ENCODE measurements at places on chromosomes 7 and 10. TPM values are rescaled to one million over a fixed set of nuclear protein-coding genes. Genes with fewer than 3 reads are reported as not detected.

DNA sequence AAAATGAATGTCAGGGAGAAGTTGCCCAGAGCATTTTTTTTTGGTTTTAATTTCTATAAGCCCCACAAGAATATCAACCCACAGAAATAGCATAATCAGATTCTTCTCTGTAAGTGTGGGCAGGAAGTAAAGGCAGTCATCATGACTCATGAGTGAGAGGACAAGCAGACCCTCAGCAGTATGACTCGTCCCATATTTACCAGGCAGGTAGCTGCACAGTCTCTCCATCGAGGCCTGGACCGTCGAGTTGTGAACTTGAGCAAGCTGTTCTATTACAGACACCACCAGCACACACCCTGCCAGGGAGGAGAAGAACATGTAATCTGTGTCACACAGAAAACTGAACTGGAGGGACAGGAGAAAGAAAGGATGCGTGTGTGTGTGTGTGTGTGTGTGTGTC is 37.8 kb downstream of the AOAH start:
- no peak overlapping the region for H3K4me3 ChIP-seq
- no peaks in the 10 kb centered on the region for H3K4me1 ChIP-seq
- H3K36me3 ChIP-seq, result no peaks in the 10 kb centered on the region
- H3K27ac ChIP-seq, result no peak overlapping the region

ASAH2 gene
- total RNA-seq, result 1.9 TPM

GRCh38 chr7:53596230-53596629 is 560.8 kb downstream of the POM121L12 start:
- no peak overlapping the region for H3K27ac ChIP-seq
- no peak overlapping the region for H3K4me3 ChIP-seq
- H3K4me1 ChIP-seq, result no peaks in the 10 kb centered on the region
- no peaks in the 10 kb centered on the region for H3K27me3 ChIP-seq

- DNase-seq, result no peak
- H3K4me3 ChIP-seq, result no peak overlapping the region
- H3K4me1 ChIP-seq, result no peaks in the 10 kb centered on the region
- H3K27ac ChIP-seq, result no peak overlapping the region
- H3K36me3 ChIP-seq, result no peaks in the 10 kb centered on the region
These were observed 67.2 kb downstream of the SKIDA1 start for GRCh38 chr10:21458126-21458871.

DNA sequence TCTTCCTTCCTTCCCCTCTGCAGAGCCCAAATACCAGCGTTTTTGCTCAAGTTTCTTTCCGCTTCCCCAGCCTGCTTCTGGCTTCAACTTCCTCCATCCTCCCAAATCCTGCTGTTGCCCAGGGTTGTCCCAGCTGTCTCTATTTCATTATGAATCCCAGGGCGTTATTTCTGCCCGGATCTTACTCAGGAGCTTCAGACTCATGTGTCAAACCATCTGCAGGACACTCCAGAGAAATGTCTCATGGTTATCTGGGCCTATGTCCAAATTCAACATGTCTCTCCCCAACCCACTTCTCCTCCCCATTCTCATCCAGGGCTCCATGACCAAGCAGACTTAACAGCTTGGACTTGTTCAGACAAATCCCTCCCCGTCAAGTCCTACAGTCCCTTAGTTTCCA is 15.6 kb downstream of the ARHGAP22 start:
- no peak for DNase-seq
- H3K36me3 ChIP-seq, result no peaks in the 10 kb centered on the region
- no peak overlapping the region for H3K4me3 ChIP-seq
- no peaks in the 10 kb centered on the region for H3K27me3 ChIP-seq

DNA sequence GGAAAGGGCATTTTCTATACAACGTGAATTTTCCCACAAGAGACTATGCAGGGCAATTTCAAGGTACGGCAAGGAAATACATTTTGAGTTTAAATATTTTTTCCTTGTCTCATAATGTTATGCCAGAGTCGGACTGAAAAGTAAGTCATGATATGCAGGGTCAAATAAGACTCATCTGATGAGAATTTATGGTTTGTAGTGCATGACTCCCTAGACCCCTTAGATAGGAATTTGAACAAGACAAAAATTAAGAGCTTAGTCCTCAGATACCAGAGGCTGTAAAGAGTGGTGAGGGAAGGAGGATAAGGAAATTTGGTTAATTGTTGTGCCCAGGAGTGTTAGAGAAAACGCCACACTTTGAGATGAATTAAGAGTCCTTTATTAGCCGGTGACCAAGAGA is 616.6 kb downstream of the XPNPEP1 start:
- H3K36me3 ChIP-seq, result no peaks in the 10 kb centered on the region
- H3K4me3 ChIP-seq, result no peak overlapping the region
- no peaks in the 10 kb centered on the region for H3K4me1 ChIP-seq
- H3K27me3 ChIP-seq, result no peaks in the 10 kb centered on the region
- DNase-seq, result no peak

DNA sequence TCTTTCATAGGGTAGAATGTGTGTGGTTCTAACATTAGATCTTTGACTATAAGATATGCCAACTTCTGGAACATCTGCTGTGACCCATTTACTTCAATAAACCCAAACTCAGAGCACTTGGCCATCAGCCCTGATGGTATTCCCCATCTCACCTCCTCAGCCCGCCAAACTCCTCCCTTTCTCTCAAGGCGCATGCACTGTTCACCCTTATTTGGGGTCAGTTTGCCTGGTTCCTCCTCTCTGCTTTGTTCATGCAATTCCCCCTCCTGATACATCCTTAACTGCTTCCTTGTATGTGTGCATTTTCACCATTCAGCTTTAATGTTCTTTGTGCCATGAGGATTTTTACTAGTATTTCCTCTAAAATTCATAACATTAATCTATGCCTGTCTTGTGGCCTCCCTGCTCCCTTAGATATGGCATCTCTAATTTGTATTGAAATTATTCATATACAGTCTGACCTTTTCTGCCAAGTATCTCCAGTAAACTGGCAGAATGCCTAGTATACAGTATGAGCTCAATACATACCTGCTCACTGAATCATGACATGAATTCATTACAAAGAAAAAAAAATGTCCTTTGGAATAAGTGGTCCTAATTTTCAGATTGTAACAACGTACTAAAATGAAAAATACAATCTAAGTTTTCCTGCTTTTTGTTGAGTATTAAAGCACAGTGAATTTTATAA is 336.8 kb upstream of the IGFBP3 start:
- no peaks in the 10 kb centered on the region for H3K36me3 ChIP-seq
- DNase-seq, result no peak
- H3K27me3 ChIP-seq, result no peaks in the 10 kb centered on the region
- no peak overlapping the region for H3K27ac ChIP-seq
- H3K4me3 ChIP-seq, result no peak overlapping the region

- no peak for DNase-seq
- H3K27me3 ChIP-seq, result no peaks in the 10 kb centered on the region
- H3K27ac ChIP-seq, result peak overlapping the region; percentile 95
- H3K36me3 ChIP-seq, result peaks cover 8% of the 10 kb centered on the region
- H3K4me1 ChIP-seq, result peaks cover 67% of the 10 kb centered on the region
These were observed 1.0 kb downstream of the SYPL1 start for GRCh38 chr7:106110885-106111654.

GRCh38 chr7:30996256-30996655 is 32.5 kb downstream of the GHRHR start:
- H3K36me3 ChIP-seq, result no peaks in the 10 kb centered on the region
- no peak for DNase-seq
- no peak overlapping the region for H3K4me3 ChIP-seq
- no peaks in the 10 kb centered on the region for H3K4me1 ChIP-seq

H2BK1 gene
- total RNA-seq, result 3.1 TPM

- DNase-seq, result no peak
- no peaks in the 10 kb centered on the region for H3K36me3 ChIP-seq
- H3K27me3 ChIP-seq, result no peaks in the 10 kb centered on the region
- no peak overlapping the region for H3K4me3 ChIP-seq
These were observed 14.4 kb upstream of the YWHAG start for GRCh38 chr7:76372984-76373833.

HOXA3 gene
- total RNA-seq, result not detected

DNA sequence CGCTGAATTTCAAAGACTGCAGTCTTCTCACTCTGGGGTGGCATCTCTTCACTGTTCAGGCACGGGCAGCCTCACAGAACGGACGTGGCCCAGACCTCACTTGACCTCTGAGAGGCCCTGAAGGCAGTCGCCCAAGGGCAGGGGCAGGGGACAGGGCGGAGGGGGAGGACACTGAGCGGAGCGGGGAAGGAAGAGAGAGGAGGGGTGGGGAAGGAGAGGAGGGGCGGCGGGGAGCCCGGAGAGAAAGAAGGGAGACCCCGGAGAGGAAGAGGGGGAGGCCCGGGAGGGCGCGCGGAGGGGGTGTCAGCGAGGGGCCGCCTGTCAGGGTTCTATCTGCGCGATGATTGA is 58.7 kb upstream of the COMTD1 start:
- H3K4me3 ChIP-seq, result peak overlapping the region; percentile 66
- no peak for DNase-seq
- H3K27me3 ChIP-seq, result peaks cover 23% of the 10 kb centered on the region
- peaks cover 18% of the 10 kb centered on the region for H3K4me1 ChIP-seq
- peak overlapping the region; percentile 33 for H3K27ac ChIP-seq

- H3K27me3 ChIP-seq, result no peaks in the 10 kb centered on the region
- DNase-seq, result no peak
- H3K4me1 ChIP-seq, result peaks cover 21% of the 10 kb centered on the region
- H3K36me3 ChIP-seq, result no peaks in the 10 kb centered on the region
- H3K4me3 ChIP-seq, result no peak overlapping the region
These were observed 67.1 kb downstream of the AUTS2 start for GRCh38 chr7:69665369-69665768.

GRCh38 chr7:155681663-155682062 is 37.2 kb downstream of the RBM33 start:
- DNase-seq, result no peak
- H3K4me3 ChIP-seq, result no peak overlapping the region
- no peaks in the 10 kb centered on the region for H3K27me3 ChIP-seq
- no peak overlapping the region for H3K27ac ChIP-seq
- H3K4me1 ChIP-seq, result peaks cover 5% of the 10 kb centered on the region
- H3K36me3 ChIP-seq, result peaks cover 63% of the 10 kb centered on the region

Measured in B cell (primary cell).